ENCODE measurements at places on chromosomes 12 and 14.

DNA sequence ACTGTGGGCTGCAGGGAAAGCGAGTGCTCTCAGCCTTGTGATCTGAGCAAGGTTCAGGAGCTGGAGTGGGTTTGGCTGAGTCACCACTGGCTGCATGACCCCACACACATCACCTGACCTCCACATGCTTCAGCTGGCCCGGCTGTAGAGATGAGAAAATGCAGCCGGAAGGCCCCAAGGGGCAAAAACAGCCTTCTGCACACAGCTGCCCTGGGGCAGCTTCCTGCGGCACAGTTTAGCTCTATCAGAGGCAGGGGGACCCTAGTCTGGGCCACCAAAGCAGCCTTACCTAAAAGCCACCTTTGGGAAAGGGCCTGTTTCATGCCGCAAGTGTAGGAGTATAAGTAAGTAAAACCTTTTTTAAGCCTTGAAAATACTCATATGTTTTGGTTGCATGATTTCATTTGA lies 123.3 kb downstream of the SSPN start:
- DNase-seq = peak; percentile 87

DNA sequence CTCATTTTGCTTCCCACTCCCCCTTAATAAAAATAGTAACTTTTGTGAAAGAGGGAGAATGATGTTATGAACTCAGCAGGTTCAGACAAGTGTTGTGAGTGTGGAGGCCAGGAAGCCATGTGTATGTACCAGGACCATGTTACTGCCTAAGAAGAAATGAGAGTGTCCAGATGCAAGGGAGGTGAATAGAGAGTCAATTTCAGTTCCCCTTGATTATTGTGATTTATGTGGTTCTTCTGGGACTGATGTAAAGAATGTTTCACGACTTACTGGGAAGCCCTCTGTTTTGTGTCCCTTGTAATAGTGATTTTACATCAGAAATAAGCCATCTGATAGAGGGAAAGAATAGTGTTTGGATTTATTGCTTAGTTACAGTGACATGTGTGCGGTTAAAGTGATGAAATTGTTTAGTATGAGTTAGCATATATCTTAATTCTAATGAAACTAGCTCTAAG lies 32.5 kb downstream of the FBXO34 start:
- DNase-seq = no peak

DNA sequence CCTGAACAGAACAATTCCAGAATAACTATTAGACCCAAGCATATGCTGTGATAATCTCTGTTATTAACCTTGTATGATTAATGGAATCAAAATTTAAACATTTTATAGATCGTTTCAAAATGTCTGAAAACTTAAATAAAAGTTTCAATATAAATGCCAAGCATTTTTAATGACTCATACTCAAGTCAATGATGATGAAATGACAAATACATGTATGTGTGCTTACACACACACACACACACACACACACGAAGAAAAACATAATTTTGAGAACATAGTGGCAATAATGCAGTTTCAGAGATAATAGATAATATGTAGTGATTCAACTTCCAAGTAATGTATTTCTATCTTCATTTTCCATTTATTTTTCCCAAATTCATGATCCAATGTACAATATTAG lies 384.9 kb upstream of the FOXG1 start:
- no peak for DNase-seq

DNA sequence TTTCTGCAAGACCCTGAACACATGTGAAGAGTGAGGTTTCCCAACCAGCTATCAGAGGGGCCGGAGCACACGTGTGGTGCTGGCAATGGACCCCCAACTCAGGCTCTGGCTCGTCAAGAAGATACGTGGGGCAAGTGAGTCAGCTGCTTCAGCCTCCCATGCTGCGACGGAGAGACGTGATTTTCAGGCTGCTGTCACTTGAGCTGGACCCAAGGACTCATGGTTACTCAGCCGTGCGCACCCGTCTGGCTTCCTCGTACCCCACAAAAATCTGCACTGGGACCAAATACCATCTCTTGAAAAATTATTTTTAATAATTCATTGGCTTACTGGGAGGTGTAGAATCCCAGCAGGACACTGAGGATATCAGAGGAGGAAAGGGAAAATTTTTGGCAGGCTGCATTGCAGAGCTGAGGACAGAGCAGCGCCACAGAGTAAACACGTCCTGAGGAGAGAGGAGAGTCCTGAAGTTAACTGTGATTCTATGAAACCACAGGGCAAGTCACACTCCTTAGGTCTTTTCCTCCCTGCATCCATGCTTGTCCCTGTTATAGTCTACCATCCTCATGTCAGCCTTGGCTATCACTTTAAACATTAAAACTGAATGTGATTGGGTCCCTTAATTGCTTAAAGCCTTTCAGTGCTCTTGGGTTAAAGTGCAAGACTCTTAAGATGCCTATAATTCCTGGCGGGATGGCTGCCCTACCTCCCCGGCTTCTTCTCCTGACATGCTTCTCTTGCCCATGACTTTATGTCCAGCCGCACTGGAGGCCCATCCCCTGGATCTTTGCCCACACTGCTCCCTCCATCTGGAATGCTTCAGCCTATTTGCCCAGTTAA lies 95.3 kb upstream of the SLC35F4 start:
- no peak for DNase-seq

GRCh38 chr12:19052689-19053088 lies 76.8 kb upstream of the PLEKHA5 start:
- no peak for DNase-seq

DNA sequence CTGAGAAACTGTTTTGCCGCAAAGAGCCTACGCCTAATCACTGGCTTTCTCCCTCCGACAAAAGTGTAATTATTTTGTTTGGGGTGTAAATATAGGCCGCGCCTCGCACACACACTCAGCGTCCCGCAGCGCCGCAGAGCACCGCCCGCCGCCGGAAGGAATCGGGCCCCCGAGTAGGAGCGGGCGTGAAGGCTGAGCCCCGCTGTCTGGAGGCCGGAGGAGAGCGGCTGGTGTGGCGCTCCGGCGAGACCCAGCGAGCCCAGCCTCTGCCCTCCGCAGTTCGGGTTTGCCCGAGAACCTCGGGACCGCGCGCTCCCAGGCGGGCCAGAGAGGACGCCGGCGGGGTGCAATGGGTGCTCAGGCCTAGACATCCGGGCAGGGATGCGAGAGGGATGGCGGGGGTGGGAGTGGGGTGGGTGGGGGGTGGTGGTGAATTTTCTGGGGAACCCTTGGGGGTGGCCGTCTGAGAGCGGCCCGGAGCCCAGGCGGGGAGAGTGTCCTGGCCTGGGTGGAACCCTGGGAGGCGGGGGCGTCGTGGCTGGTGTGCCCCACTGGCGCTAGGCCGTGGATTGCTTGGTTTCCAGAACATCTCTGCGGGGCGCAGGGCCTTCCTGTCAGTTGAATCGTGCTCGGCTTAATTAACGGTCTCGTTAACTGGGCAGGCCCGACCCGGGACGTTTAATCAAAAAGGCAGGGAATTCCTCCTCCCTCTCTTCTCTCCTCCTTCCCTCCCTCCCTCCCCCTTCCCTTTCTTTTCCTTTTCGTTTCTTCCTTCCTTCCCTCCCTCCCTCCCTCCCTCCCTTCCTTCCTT lies 4.7 kb upstream of the LHX5 start:
- DNase-seq = no peak

GRCh38 chr14:29339494-29340172 lies 573.0 kb downstream of the FOXG1 start:
- peak; percentile 49 for DNase-seq

DNA sequence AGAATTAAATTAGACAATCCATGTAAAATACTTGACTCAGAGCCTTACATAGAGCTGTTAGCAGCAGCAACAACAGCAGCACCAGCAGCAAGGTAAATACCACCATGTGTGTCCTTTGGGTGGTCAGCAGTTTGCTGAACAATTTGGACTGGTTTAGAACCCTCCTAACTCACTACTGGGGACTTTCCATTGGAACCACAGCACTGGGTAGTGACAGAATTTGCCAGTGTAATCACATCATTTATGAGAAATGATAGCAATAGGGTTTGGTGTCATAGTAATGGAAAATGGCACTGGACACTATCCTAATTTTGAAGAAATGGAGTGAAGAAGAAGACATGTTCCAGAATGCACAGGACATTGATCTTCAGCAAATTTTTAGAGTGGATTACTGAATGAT lies 392.8 kb downstream of the RAD51B start:
- DNase-seq = no peak
